Liver (tissue), 10 donors: ENCODE measurements at places on chromosomes 6 and 20. TPM values are rescaled to one million over a fixed set of nuclear protein-coding genes. Genes with fewer than 3 reads are reported as not detected.
A peak's percentile ranks its signal among the peaks of the same experiment; 100 is the strongest.

Gene FOXQ1
- total RNA-seq = 1.1 TPM

Gene HCRTR2
- not detected for total RNA-seq

Gene WFDC10B
- not detected for total RNA-seq

Gene STMND1
- total RNA-seq = not detected

Gene ZCCHC3
- total RNA-seq = 22.1 TPM

Gene TRIM10
- 128 TPM for total RNA-seq

Gene PRKN
- total RNA-seq = 3.9 TPM

DNA sequence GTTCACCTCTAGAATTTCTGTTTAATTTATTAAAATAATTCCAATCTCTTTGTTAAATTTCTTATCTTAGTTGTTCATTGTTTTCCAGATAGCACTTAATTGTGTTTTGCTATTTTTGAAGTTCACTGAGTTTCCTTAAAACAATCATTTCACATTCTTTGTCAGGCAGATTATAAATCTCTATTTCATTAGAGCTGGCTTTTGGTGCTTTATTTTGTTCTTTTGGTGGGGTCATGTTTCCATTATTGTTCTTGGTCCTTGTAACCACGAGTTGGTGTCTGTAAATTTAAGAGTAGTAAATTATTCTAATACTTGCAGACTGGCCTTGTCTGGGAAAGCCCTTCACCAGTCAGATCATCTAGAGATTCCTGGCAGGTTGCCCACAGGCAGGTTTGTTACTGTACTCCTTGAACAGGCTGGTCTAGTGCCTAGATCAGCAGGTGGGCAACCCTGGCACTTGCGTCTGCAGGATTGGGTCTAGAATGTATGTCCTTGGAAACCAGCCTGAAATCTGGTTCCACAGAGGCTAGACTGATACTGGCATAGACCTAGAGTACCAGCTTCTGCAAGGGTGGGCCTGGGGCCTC is 110.4 kb downstream of the ADGB start:
- DNase-seq = no peak

DNA sequence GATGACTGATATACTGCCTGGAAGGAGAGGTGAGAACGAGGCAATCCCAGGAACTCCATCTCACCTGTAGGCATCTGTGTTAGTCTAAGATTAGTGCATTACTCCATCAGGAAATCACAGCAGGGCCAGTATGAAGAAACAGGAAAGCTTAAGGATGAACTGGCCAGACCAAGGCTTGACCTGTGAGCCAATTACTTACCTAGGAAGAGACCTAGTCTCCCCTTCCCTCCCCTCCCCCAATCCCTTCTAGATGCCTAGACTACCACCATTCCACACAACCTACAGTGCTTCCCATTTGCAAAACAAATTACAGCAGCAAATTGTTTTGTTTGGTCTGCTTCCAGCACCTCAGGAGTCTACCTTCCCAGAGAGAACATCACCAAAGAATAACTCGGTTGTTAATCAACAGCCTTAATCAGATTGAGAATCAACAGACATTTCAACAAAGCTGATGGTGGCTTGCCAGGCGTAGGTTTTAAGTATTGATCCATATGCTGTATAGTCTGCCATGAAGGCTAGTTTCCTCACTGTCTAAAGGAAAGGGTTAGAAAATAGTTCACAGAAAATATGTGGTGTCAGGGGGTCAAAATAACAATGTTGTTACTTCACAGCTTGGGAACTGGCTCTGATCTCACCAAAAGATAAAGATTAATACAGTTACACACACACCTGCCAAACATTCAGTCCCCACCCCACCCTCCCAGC is 10.1 kb downstream of the PKHD1 start:
- no peak for DNase-seq

DNA sequence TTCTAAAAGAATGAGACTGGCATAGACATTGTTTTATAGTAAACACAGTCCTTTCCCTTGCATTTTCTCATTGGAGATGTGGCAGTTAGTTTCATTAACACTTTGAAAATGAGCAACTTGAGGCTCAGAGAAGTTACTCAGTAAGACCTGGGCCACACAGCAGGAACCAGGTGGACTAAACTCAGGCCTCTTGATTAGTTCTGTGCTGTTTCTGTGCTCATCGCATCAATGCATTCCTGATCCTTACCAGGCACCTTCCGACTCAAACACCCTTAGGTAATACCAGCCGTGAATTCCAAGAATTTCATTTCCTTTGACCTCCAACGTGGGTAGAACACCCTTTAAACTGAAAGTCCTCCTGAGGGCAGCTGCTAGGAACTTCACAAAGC is 362.8 kb downstream of the ESR1 start:
- DNase-seq = no peak

GRCh38 chr6:41405941-41406727 is 70.7 kb downstream of the NCR2 start:
- no peak for DNase-seq

DNA sequence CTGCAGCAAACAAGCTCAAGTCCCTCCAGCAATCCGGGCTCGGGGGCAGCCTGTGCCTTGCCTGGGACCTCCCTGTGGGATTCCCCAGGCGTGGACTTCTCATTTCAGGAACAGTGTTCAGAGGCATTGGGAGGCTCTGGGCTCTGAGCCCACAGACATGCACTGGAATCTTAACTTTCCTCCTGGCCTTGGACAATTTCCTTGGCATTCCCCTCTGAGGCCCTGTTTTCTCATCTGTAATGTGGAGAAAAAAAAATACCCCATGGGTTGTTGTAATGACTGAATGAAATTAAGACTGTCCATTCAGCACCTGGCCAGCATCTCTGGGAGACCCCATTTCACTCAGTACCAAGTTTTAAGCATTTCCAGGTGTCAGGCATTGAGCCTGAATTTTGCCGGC is 17.6 kb downstream of the BPIFB4 start:
- no peak for DNase-seq

- DNase-seq = peak; percentile 95
Measured at GRCh38 chr6:83067448-83068439, at the start of gene DOP1A. TSS of gene DOP1A (plus strand) at chr6:83067671. CDS start at chr6:83096978, 29,307 bp downstream.

DNA sequence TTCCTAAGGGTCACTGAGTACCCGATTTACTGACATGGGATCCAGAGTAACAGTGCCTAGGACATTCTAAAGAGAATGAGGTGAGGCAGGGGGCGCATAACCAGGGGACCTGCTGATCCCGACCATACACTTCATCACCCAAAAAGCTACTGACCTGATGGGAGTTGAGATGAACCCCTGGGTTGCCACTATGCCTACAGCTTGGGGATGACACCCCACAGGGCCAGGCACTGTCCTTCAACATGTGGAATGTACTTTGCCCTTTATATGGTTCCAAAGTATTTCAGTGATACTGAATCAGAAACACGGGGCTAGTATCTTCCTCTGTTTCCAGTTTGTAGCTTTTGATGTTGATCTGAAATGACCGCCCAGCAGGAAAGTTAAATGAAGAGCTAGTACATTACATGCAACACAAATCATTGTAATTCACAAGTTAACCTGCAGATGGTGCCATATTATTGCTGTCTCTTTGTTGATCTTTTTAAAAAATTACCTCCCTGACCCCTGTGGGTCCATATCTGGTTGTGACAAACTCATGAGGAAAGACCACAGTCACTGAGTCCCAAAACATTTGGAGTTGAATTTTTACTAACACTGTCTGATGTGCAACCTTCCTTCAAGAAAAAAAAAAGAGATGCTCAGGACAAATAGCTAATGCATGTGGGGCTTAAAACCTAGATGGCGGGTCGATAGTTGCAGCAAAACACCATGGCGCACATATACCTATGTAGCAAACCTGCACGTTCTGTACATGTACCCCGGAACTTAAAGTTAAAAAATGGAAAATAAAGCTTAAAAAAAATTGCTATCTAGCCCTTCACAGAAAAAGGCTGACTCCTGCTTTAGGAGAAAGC is 42.7 kb upstream of the GCNT2 start:
- no peak for DNase-seq

DNA sequence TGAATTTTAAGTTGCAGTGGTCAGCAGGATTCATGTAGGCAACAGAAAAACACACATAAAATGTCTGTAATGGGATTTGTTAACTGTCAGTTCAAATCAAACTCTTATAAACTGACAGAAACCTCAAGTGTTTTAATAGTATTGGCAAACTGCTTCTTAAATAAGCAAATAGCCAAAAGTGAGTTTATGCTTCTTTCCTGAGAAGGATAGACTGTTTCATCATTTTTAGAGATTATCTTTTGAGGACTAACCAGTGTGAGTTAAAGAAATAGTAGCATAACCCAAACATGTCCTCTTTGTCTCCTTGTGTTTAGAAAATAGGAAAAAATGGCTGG is 68.0 kb downstream of the AIG1 start:
- no peak for DNase-seq

- DNase-seq = no peak
Measured at GRCh38 chr20:50916257-50916656, 15.0 kb downstream of the ADNP start.

GRCh38 chr6:133587546-133588160 is 301.3 kb upstream of the TCF21 start:
- DNase-seq = no peak

- no peak for DNase-seq
Measured at GRCh38 chr6:161216616-161217205, 57.1 kb downstream of the AGPAT4 start.

- DNase-seq = no peak
Measured at GRCh38 chr6:109143191-109143590, 47.9 kb downstream of the CEP57L1 start.

- no peak for DNase-seq
Measured at GRCh38 chr6:34654061-34654710, 42.4 kb downstream of the ILRUN start.

- DNase-seq = peak; percentile 12
Measured at GRCh38 chr6:169887529-169888140, 136.2 kb downstream of the ERMARD start.

- DNase-seq = no peak
Measured at GRCh38 chr6:96015518-96016333, at the start of gene FUT9. TSS of gene FUT9 (plus strand) at chr6:96015974. CDS start at chr6:96203156, 187,182 bp downstream.

GRCh38 chr6:153618371-153619322 is 420.4 kb upstream of the OPRM1 start:
- no peak for DNase-seq

DNA sequence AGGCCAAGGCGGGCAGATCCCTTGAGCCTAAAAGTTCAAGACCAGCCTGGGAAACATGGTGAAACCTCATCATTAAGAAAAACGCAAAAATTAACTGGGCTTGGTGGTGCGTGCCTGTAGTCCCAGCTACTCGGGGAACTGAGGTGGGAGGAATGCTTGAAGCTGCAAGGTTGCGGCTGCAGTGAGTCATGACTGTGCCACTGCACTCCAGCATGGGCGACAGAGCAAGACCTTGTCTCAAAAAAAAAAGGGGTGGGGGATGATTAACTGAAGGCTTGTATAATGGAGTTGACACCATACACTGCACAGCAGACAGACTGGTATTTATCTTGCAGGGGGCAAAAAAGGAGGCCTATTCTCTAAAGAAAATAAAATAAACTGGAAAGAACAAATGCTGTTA is 27.7 kb downstream of the SRPK1 start:
- no peak for DNase-seq

DNA sequence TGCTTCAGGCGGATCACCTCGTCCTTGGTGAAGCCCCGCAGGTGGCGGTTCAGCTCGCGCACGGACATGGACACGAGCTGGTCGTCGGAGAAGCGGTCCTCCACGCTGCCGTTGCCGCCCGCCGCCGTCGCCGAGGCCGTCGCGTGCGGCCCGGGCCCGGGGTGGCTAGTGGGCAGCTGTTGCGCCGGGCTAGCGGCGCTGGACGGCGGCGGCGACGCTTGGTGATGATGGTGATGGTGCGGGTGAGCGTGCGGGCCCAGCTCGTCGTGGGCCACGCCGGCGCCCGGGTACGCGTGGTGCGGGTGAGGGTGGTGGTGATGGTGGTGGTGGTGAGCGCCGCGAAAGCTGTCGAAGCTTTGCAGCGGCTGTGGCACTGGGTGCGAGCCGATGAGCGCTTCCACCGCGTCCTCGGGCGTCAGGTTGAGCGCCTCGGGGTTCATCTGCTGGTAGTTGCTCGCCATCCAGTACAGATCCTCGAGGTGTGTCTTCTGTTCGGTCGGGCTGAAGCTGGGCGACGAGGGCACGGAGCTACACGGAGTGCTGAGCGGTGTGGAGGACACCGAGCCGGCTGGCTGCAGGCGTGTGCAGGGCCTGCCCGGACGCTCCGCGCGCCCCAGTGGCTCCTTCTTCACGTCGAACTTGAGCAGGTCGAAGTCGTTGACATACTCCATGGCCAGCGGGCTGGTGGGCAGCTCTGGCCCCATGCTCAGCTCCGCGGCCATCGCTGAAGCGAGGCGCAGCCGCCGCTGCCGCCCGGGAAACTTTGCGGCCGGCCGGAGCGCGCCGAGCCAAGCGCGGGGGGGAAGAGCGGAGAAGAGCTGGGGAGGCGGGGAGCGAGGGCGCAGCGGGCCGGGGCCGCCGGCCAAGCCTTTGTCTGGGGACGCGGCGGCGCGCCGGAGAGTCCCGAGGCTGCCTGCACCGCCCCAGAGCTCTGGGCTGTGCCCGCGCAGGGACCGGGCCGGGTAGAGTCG is 622 bp downstream of the MAFB start:
- DNase-seq = no peak

GRCh38 chr20:1927217-1927616 is 32.0 kb downstream of the SIRPA start:
- no peak for DNase-seq

GRCh38 chr6:157024745-157025144 is 247.6 kb downstream of the ARID1B start:
- no peak for DNase-seq

DNA sequence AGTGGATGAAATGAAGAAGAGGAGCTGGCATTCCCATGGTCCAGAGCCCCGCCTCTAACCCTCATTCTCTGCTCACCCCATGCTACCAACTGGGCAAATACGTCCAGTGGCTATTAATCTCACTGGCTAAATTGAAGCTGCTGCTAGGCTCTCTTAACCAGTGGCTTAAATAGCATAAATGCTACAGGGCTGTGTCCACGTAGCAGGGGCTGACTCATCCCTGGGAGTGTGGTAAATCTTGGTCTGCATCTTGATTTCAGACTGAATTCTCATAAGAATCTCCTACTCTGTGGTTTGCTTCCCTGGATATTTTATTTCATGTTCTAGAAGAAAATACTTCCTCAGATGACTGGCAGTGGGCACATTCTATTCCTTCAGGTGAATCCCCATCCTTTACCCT is 193.1 kb upstream of the ARG1 start:
- DNase-seq = no peak

GRCh38 chr20:278181-278580 is 12.4 kb downstream of the C20orf96 start:
- DNase-seq = no peak

DNA sequence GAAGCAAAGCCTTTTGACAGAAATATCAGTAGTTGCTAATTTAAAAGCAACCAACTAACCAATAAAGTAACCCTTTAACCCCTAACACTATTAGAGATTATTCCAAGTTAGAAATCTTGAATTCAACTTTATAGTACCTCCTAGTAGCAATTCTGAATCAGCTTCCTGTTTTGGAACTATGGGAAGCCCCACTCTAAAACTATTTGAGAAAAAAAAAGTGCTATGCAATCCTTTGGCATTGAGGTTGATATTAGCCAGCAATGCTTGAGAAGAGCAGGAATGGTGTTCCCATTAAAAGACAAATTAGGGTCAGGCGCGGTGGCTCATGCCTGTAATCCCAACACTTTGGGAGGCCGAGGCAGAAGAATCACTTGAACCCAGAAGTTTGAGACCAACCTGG is 306.2 kb upstream of the ZFP64 start:
- DNase-seq = no peak

- DNase-seq = no peak
Measured at GRCh38 chr20:62405981-62406513, 1.0 kb downstream of the CABLES2 start.
